Glutamatergic neuron (in vitro differentiated cells): ENCODE measurements at places on chromosomes 5 and 9.
A peak's percentile ranks its signal among the peaks of the same experiment; 100 is the strongest.

GRCh38 chr9:120778758-120779157 is 14.5 kb downstream of the FBXW2 start:
- DNase-seq: no peak
- H3K4me1 ChIP-seq: no peaks in the 10 kb centered on the region
- H3K27me3 ChIP-seq: no peaks in the 10 kb centered on the region
- no peak overlapping the region for H3K4me3 ChIP-seq
- no peaks in the 10 kb centered on the region for H3K36me3 ChIP-seq

- DNase-seq: no peak
Measured at GRCh38 chr9:116656501-116656971, 30.6 kb upstream of the TRIM32 start.

DNA sequence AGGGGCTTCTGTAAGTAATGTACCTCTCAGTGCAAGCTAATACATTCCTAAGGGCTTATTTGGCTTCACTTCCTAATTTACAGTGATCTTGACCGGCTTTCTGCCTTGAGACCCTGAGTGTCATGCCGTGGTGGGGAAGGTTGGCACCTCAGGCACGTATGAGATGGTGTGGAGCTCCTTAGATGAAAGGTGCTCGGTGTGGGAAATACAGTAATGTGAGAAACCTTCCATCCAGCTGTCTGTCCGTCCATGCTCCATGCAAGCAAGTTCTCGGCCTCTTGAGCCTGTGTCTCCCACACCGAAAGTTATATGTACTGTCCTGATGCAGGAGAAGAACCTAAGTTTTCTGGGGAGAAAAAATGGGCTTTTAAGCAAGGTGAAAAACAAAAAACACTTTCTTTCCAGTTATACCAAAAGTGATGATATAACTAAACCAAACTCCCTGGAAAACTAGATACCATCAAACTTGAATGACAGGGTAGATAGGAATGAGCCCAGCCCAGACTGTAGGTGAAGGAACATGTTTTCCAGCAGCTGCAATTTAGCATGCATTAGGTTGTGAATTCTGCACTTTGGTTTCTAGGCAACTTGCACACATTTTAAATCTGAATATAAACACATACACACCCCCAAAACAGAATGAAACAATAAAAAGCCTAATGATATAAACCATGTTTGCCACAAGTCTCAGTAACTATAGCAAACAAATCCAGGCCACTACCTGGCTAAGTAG is 279.6 kb downstream of the FANCC start:
- peaks cover 2% of the 10 kb centered on the region for H3K27me3 ChIP-seq
- no peak overlapping the region for H3K27ac ChIP-seq
- H3K4me1 ChIP-seq: no peaks in the 10 kb centered on the region
- no peaks in the 10 kb centered on the region for H3K36me3 ChIP-seq

GRCh38 chr9:96587338-96588315 is 32.0 kb downstream of the CDC14B start:
- no peak overlapping the region for H3K4me3 ChIP-seq
- H3K27ac ChIP-seq: no peak overlapping the region
- H3K4me1 ChIP-seq: no peaks in the 10 kb centered on the region
- no peak for DNase-seq
- H3K36me3 ChIP-seq: no peaks in the 10 kb centered on the region

GRCh38 chr9:75429531-75430475 is 341.5 kb downstream of the OSTF1 start:
- no peaks in the 10 kb centered on the region for H3K27me3 ChIP-seq
- H3K4me1 ChIP-seq: peaks cover 2% of the 10 kb centered on the region
- H3K36me3 ChIP-seq: no peaks in the 10 kb centered on the region

- peak; percentile 68 for DNase-seq
- H3K27me3 ChIP-seq: peaks cover 10% of the 10 kb centered on the region
- no peak within 1 kb of the TSS for H3K4me3 ChIP-seq
- peaks cover 12% of the 10 kb centered on the region for H3K4me1 ChIP-seq
Measured at GRCh38 chr9:129752900-129753729, at the start of gene PTGES. Gene PTGES (minus strand): TSS chr9:129753042. CDS start chr9:129753012, 30 bp downstream.

DNA sequence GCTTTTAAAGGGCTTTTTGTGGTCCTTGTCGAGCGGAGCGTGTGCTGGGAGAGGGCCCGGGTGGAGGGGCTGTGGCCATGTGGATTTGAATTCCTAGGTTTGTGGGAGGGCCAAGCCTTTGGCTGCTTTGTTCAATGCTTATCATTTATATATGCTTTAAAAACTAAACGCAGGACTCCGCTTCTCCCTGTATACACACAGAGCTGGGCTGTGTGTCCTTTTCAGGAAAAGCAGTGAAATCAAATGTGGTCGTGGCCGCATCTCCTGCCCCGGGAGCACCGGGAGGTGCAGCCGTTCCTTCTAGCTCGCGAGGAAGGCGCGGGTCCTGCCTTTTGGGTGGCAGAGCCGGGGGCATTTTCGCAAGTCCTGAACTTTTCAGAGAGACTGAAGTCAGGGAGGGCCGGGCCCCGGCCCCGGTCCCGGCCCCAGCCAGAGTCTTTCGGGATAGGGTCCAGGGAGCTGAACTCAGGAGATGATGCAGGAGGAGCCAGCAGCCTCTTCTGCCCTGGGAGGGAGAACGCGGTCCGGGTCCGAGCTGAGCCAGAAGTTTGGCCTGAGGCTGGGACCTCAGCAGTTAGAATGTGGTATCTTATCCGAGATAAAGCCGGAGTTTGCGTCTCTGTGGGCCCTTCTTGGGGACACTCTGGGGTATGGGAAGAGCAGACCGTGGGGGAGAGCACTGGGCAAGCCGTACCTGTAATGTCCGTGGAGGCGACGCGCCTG is 158.8 kb downstream of the C9orf152 start:
- H3K4me1 ChIP-seq: peaks cover 30% of the 10 kb centered on the region
- peaks cover 19% of the 10 kb centered on the region for H3K27me3 ChIP-seq
- DNase-seq: peak; percentile 45
- H3K27ac ChIP-seq: peak overlapping the region; percentile 91
- peaks cover under 1% of the 10 kb centered on the region for H3K36me3 ChIP-seq

DNA sequence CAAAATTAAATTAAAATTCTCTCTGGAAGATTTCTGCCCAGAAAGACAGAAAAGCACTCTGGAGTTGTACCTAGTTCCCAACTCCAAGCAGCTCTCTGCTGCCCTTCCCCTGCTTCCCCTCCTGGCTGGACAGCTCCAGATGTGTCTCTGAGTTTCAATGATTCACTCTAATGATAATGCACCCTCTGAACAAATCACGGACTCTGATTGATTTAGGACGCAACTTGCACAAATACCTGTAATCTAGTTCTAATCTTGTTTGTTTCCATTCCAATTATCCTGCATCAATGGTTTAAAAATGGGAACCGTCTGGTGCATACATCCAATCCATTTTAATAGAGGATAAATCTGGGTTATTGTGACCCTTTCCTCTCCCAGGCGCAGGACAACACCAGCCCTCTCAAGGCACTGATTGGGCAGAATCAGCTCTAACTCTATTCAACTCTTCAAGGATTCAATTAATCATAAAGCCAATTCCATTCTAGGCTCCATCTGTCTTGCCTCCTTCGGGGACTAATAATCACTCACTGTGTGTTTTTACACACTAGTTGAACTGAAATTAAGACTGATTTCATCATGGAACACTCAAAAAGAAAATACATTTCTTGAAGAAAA is 111.2 kb upstream of the LRRTM2 start:
- H3K4me1 ChIP-seq: peaks cover 17% of the 10 kb centered on the region
- no peaks in the 10 kb centered on the region for H3K36me3 ChIP-seq
- no peak for DNase-seq
- H3K4me3 ChIP-seq: peak overlapping the region; percentile 39
- peak overlapping the region; percentile 30 for H3K27ac ChIP-seq

GRCh38 chr9:8408575-8409190 is 609.1 kb upstream of the DMAC1 start:
- H3K27me3 ChIP-seq: no peaks in the 10 kb centered on the region
- peaks cover 2% of the 10 kb centered on the region for H3K4me1 ChIP-seq
- H3K36me3 ChIP-seq: no peaks in the 10 kb centered on the region
- DNase-seq: no peak

DNA sequence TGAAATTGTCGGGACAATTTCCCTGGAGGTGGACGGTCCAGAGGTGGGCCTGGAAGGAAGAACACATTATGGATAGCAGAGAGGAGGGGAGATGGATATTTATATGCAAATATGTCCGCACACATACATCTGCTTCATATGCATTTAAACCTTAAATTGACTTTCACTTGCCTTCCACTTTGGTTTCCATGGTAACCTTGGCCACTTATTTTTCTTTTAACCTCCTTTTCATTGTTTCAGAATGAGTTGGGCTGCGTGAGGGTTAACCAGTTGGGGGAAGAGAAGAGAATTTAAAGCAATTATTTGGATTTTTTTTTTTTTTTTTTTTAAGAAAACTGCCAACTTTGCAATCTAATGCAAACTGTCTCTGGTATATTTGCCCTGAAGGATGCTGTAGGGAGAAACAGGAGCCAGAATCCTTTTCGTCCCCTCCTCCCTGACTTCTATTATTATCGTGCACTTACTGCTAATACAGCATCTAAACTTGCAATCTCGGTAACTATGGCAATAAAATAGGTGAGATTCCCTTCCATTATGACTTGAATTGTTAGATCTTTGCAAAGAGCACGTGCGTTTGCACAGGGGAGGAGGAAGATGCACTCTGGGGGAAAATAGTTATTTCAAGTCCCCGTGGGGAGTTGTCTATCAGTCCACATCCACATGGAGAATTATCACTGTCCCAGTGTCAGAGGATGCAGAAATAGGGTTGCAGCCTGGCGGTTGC is 35.6 kb downstream of the TLR4 start:
- no peak for DNase-seq
- H3K27ac ChIP-seq: no peak overlapping the region
- no peaks in the 10 kb centered on the region for H3K27me3 ChIP-seq
- peaks cover 3% of the 10 kb centered on the region for H3K4me1 ChIP-seq
- H3K36me3 ChIP-seq: no peaks in the 10 kb centered on the region

- DNase-seq: peak; percentile 78
- no peak overlapping the region for H3K4me3 ChIP-seq
- H3K36me3 ChIP-seq: no peaks in the 10 kb centered on the region
Measured at GRCh38 chr5:107248066-107248695, 422.6 kb downstream of the EFNA5 start.

DNA sequence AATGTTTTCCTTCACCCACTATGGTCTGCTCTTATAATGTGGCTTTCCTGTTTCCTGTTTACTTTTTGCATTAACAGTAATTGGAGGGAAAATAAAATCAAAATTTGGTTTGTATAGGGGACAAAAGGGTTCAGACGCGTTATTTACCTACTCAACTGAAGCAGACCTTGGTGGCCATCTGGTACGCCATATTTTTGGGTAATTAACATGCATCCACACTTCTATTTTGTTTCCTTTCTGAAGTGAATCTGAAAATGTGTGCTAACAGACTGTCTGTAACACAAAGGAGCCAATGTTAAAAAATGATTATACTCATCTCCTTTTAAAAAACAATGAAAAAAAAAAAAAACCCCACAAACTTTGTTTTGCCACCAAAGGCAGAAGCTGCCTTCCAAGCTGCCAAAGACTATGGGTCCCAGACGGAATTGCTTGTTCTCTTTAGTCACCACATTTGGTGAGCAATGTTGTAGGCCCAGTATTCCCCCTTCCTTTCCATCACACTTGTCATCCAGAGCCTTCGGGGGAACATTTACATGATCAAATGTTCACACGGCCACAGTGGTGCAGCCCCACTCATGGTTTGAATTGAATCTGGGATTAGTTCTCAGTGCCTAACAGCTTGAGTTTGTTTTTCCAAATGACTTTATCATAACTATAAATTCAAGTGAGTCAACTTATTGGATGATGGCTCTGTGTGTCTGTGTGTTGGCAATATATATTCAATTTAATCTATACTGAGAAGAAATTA is 323.7 kb upstream of the CD180 start:
- no peak for DNase-seq
- no peak overlapping the region for H3K4me3 ChIP-seq
- H3K4me1 ChIP-seq: peaks cover 11% of the 10 kb centered on the region
- H3K27ac ChIP-seq: peak overlapping the region; percentile 30
- H3K27me3 ChIP-seq: no peaks in the 10 kb centered on the region

DNA sequence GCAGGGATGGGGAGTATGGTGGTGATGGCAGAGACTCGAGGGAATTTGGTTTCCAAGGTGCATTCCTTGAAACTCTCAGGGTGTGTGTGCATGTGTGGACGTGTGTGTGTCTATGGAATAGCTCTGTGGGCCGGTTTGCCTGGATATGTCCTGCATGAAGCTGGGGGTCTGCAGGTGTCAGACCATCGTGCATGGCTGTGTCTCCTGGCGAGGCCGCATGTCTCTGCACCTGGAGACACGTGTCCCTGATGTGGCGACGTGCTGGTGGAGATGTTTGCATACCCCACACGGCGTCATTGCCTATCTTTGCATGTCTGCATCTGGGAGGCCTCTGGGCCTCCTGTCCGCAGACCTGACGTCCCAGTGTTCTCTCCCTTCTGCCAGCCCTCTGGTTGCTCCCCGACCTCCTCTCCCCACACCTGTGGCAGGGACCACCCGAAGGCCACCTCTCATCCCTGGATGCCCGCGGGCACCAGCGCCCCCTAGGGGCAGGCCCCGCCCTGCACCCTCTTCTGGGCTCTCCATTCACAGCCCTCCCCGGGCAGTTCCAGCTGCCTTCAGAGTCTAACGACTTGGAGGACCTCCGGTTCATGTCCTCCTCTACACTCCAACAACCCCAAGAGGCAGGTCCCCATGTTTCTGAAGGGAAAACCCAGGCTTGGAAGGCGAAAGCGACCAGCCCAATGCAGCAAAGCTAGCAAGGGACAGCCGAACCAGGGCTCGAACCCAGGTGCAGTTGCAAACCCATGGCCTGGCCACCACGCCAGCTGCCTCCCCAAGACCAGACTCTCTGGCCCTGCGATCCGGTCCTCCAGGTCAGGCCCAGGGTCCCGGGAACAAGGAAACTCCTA is 88.6 kb downstream of the LMX1B start:
- H3K4me3 ChIP-seq: no peak overlapping the region
- peaks cover 4% of the 10 kb centered on the region for H3K4me1 ChIP-seq
- H3K36me3 ChIP-seq: peaks cover 3% of the 10 kb centered on the region
- H3K27me3 ChIP-seq: peaks cover 19% of the 10 kb centered on the region
- peak; percentile 70 for DNase-seq

GRCh38 chr5:59598547-59598874 is 295.0 kb downstream of the PDE4D start:
- no peak overlapping the region for H3K4me3 ChIP-seq
- H3K4me1 ChIP-seq: no peaks in the 10 kb centered on the region
- H3K27me3 ChIP-seq: no peaks in the 10 kb centered on the region
- H3K36me3 ChIP-seq: no peaks in the 10 kb centered on the region

DNA sequence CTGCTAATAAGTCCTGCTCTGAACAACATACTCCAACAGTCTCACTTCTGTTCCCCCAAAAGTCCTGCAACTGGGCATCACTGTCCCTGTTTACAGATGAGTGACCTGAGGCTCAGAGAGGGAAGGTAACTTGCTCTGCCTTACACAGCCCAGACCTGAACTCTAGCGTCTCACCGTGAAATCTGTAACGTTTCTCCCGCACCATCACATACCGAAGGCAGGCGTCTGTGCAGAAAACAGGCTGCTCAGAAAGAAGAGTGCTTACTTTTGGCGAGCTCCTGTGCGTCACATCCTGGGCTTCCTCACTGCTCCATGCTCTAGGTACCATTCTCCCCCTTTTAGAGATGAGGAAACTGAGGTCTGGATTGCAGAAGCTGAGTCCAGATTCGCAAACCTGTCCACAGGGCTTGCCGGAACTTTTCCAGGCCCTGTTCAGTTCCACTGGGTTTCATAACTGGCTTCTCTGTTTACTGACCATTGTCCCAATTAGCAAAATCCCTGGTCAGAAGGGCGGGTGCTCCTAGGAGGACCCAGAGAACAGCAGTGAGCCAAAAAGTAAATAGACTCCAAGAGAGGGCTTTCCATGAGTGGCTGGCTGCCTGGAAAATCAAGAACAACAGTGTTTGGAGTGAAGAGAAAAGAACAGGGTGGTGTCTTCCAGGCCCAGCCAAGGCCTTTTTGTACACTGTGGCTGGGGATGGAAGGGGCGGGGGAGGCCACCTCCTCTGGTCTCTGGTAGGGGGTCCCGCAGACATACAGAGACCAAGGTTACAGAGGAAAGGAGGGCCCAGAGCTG is 27.1 kb downstream of the GSN start:
- H3K36me3 ChIP-seq: no peaks in the 10 kb centered on the region
- H3K4me1 ChIP-seq: peaks cover under 1% of the 10 kb centered on the region
- DNase-seq: no peak
- H3K27me3 ChIP-seq: peaks cover 6% of the 10 kb centered on the region
- no peak overlapping the region for H3K4me3 ChIP-seq
